ENCODE measurements at places on chromosomes 12 and 14. TPM values are rescaled to one million over a fixed set of nuclear protein-coding genes. Genes with fewer than 3 reads are reported as not detected.

- peaks cover 18% of the 10 kb centered on the region for H3K4me1 ChIP-seq
- peaks cover 3% of the 10 kb centered on the region for H3K36me3 ChIP-seq
- H3K4me3 ChIP-seq = no peak overlapping the region
- H3K27ac ChIP-seq = no peak overlapping the region
- DNase-seq = no peak
Observed at GRCh38 chr14:34465069-34465859, 3.2 kb upstream of the SPTSSA start.

- H3K36me3 ChIP-seq = peaks cover 55% of the 10 kb centered on the region
- DNase-seq = no peak
- no peak overlapping the region for H3K27ac ChIP-seq
- H3K27me3 ChIP-seq = no peaks in the 10 kb centered on the region
Observed at GRCh38 chr14:95104911-95105310, 52.4 kb downstream of the DICER1 start.

The RIMKLB gene
- total RNA-seq = 0.68 TPM

DNA sequence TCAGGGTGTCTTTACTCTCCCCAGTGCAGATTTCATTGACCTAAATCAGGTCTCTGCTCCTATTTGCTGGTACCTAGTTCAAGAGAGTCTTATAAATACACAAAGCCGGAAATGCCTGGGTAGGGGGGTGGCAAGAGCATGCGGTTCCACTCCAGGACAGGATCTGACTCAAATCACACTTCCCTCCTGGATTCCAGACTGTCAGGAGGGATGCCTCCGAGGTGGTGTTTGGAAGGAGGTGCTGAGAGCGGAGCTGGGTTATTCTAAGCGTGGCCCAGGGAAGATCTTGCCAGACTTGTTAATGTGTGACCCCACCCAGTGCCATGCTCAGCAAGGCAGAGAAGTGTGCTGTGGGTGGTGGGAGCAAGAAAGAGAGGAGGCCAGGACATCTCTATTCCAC is 49.8 kb downstream of the B4GALNT3 start:
- DNase-seq = no peak
- no peak overlapping the region for H3K27ac ChIP-seq
- no peak overlapping the region for H3K4me3 ChIP-seq
- no peaks in the 10 kb centered on the region for H3K36me3 ChIP-seq
- peaks cover 13% of the 10 kb centered on the region for H3K27me3 ChIP-seq

The STON2 gene
- 0.30 TPM for total RNA-seq

Data from activated CD4-positive, alpha-beta T cell treated with anti-CD3 and anti-CD28 coated beads, Interleukin-2, amount 10 ng/mL, durations not matched to agents 24 days and 14 days (primary cell).